ENCODE measurements at places on chromosomes 5 and 9.

GRCh38 chr5:135654761-135655467 lies 76.1 kb upstream of the CXCL14 start:
- DNase-seq: no peak

DNA sequence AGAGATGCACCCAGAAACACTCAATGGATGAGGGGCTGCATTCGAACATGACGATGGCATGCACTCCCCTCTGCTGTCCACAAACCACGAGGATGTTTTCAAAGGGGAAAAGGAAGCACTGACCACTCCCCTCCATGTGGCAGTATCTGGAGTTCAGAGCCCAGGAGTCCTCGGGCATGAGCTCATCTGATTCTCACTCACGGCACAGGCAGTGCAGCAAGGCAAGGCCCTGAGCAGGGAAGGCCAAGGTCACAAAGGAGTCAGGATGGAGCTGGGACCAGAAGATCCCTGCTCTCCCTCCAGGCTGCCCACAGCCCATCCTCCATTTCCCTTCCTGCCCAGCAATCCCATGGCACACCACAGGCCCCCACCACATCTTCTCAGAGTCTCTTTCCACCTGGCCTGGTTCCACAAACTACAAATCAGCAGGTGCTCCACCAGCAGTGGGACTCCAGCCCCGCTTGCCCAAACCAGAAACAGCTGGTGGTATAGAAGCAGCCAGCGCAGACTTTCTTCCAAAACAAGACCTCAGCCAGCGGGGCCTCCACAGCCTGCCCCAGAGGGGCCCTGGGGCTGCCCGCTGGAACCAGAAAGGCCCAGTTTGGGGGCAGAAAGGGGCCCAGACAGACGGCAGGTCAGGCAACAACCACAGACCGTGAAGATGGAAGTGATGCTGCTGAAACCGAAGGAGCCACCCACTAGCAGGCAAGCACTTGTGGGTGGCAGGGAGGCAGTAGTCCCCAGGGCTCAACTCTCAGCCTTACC lies 12.2 kb downstream of the TNIP1 start:
- no peak for DNase-seq

DNA sequence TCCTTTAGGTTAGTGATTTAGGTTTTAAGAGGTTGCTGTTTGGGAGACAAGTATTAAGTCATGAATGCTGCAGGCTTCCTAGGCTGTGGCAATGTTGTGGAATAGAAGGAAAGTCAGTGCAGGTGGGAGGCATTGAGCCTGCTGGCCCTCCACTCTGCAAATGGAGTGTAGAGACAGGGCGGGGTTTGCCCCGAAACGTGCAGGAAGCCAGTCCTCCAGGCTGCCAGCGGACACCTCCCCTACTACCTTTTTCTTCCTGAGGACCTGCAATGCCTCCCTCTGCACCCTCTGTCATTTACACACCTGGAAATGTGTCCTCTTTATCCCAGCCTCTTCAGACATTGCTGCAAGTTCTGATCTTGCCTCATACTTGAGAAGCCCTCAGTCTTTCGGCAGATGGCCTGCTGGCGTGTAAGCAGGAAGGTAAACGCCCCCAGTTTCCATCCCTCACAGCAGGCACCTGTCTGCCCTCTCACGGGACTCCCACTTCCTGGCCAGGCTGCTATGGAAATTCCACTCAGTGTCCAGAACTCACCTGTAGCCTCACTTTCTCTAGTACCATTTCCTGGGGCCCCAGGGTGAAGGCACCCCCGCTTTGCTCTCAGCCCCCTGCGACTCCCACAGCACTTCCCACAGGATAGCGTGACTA lies 81.6 kb upstream of the BOD1 start:
- DNase-seq: no peak

DNA sequence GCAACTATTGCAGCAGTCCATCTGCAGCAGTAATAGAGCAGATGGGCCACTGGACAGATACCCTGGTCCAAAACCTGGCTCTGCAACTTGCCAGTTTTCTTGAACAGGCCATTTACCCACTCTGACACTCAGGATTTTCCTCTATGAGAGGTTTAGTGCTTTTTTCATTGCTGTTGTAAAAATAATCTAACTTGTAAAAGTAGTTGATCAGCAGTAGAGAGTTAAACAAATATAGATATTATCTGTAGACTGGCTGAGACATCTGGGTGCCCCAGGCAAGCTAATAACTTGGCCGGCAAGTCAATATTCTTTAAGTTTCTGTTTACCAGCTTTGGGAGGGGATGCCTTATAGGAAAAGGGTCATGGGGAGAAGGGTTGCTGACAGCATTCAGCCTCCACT lies 4.1 kb downstream of the DAPK1 start:
- DNase-seq: no peak

DNA sequence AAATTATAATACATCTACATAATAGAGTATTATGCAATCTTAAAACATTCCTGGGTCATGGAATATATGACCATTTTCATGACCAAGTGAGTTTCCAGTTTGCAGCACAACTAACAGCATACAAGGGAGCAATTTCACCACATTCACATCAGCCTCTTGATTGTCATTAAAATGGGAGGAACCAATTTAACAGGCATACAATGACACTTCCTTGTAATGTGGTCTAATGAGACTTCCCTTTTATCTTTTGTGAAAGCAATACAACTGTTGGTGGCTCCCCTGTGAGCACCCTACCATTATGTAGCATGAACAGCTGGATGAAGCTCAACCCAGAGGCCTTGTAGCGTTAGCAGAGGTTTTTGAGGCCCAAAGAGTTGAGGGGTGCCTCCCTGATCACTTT lies 13.6 kb upstream of the TMOD1 start:
- DNase-seq: no peak

DNA sequence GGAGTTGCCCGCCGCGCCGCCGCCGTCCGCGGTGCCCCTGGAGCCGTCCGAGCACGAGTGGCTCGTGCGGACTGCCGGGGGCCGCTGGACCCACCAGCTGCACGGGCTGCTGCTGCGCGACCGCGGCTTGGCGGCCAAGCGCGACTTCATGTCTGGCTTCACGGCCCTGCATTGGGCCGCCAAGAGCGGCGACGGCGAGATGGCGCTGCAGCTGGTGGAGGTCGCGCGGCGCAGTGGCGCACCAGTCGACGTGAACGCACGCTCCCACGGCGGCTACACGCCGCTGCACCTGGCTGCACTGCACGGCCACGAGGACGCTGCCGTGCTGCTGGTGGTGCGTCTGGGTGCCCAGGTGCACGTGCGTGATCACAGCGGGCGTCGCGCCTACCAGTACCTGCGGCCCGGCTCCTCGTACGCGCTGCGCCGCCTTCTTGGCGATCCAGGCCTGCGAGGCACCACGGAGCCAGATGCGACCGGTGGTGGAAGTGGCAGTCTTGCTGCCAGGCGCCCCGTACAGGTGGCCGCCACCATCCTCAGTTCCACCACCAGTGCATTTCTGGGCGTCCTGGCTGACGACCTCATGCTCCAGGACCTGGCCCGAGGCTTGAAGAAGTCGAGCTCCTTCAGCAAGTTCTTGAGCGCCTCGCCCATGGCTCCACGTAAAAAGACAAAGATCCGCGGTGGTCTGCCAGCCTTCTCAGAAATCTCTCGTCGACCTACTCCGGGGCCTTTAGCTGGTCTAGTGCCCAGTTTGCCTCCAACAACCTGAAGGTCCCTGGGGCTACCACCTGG lies 1.6 kb downstream of the SOWAHA start:
- DNase-seq: no peak

DNA sequence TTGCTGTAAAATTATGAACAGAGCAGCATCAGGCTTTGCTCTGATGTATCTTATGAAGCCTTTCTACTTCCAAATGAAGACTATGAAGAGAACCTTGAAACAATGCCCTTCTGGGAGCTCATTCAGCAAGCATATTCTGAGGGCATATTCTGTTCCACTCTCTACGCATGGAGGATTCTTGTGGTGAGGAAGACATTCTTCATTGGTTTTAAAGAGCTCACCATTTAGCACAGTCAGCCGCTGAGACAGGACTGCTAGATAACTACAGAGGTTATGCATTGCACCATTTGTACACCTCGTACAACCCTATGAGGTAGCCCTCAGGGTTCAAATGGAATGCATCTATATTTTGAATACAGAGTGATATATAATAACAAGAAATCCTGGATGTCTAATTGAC lies 61.0 kb downstream of the INVS start:
- no peak for DNase-seq

DNA sequence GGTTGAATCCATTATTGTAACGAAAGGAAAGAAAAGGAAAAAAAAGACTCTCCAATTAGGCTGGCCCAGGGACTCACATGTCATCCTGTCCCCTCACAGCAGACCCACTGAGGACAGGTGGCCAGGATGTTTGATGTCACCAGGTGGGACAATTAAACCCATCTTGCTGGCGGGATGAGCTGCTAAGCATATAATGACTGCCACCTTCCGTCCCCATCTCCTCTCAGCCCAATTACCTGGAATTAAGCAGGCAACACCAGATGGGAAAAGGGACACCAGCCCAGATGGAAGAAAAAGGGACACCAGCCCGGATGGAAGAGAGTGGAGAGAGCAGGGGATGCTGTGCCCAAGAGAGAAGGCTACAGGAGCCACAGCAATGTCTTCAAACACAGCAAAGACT lies 116.6 kb upstream of the SARDH start:
- DNase-seq: no peak

GRCh38 chr5:4983701-4984100 lies 156.4 kb upstream of the ADAMTS16 start:
- DNase-seq: no peak

DNA sequence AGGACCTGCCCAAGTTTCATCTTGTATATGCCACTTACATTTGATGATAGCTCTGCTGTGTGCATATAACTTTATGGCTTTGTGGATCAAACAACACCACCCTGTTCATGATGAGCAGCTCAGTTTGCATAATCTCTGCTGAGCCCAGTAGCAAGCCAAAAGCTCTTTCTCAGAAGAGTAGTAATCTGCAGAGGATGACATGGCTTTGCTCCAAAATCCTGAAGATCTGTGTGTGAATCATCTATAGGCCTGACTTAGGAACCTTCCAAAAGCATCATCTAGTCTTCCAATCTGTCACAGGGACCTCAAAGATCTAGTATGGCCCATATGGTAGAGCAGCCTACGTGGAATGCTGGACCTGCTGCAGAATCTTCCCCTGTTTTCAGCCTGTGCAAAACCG lies 394.6 kb downstream of the PSAT1 start:
- no peak for DNase-seq

- no peak for DNase-seq
Observed at GRCh38 chr5:115844321-115844817, 2.6 kb downstream of the AP3S1 start.

DNA sequence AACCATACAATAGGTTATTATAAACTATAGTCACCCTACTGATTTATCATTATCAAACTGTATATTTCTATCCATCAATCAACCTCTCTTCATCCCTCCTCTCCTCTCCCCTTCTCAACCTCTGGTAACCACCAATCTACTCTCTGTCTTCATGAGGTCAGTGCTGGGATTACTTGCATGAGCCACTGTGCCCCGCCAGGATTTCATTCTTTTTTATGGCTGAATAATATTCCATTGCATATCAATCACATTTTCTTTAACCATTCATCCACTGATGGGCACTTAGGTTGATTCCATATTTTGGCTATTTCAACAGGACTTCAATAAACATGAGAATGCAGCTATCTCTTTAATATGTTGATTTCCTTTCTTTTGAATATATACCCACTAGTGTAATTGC lies 10.8 kb upstream of the PURA start:
- DNase-seq: no peak

DNA sequence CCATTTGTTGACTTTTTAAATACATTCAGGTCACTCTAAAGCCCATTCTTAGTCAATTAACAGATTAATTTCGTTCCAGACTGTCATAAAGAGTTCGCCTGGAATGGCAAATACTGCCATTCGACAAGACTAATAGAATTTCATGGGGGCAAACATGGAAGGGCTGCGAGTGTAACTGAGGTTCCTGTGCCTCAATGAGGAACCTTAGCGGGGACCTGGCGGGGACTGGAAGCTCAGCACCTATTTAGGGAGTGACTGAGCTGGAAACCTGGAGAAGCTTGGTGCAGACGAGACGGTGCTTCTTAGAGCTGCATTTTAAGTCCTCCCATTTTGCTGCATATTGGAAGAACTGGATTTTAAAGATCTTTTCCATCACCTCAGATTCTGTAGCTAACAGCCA lies 3.4 kb downstream of the VCAN start:
- no peak for DNase-seq

DNA sequence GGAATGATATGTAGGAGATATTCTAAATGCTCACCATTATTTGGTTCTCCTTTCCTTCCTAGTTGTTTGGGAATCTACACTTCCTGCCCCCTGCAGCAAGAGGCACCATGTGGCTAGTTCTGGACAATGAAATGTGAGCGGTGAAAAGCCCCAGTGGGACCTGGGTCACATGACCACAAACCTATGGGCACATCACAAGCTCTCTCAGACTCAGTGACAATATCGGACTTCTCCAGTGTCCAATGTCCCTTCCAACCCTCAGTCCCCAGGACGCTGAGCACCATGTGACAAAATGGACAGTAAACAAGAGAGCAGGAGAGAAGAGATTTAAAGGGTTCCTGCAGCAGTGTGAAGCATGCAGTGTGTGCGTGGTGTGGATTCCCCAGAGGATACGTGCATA lies 44.6 kb upstream of the FOXE1 start:
- DNase-seq: no peak

DNA sequence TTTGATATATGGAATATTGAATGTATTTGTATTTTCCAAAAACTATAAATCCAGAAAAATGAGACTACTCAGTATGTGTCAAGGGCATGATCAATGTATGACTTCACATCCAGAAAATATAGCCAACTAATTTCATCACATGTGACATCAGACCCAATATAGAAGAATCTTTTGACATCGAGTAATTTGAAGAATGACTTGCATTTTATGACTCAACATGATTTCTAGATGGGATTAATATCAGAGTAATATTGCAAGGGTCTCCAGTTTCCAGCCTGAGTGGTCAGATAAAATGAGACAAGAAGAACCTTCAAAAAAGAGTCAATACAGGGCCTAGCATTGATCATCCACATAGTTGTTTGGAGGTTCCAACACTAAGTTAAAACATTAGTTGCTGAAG lies 467.5 kb upstream of the PAPPA start:
- DNase-seq: no peak

GRCh38 chr5:37840053-37841034 lies 503 bp upstream of the GDNF start:
- no peak for DNase-seq

- DNase-seq: no peak
Observed at GRCh38 chr9:96031366-96031824, 155.9 kb downstream of the ERCC6L2 start.

- no peak for DNase-seq
Observed at GRCh38 chr9:111190347-111190746, 139.7 kb downstream of the OR2K2 start.

GRCh38 chr5:33657804-33658440 lies 217.2 kb downstream of the TARS1 start:
- no peak for DNase-seq

DNA sequence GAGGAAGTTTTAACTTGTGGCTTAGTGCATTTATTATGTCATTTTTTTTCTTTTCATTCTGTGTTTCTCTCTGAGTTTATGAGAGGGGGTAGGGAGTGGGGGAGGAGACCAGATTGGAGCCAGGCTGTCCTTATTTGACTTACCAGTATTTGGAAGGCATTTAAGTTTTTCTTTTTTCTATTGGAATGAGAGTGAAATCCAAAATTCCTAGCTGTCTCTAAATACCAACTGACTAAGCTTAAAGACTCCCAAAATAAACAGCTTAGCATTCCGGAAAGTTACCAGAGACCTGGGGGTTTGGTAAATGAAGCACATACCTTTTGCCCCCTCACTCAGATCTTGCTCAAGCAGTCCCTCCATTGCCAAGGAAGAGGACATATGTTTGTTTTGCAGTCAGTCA lies 581.9 kb upstream of the BRINP1 start:
- DNase-seq: no peak

Data from GM12864 (cell line).